ENCODE measurements at places on chromosomes 13 and 19.

DNA sequence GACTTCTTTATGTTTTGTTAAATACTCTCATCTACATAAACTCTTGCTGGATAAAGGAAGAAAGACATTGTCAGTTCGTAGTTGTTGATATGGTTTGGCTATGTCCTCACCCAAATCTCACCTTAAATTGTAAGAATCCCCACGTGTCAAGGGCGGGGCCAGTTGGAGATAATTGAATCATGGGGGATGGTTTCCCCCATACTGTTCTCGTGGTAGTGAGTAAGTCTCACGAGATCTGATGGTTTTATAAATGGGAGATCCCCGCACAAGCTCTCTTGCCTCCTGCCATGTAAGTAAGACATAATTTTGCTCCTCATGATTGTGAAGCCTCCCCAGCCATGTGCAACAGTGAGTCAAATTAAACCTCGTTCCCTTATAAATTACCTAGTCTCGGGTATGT, 3.6 kb downstream of the ADGRE1 start:
- H3K27ac ChIP-seq, result no peak overlapping the region
- H3K4me1 ChIP-seq, result no peaks in the 10 kb centered on the region
- no peak overlapping the region for H3K4me3 ChIP-seq

GRCh38 chr13:68850160-68850559, 1257.5 kb upstream of the ATXN8OS start:
- no peak overlapping the region for H3K4me3 ChIP-seq
- DNase-seq, result no peak
- no peaks in the 10 kb centered on the region for H3K36me3 ChIP-seq
- no peak overlapping the region for H3K27ac ChIP-seq
- no peaks in the 10 kb centered on the region for H3K27me3 ChIP-seq
- no peaks in the 10 kb centered on the region for H3K4me1 ChIP-seq

GRCh38 chr19:17718550-17718946, 732 bp upstream of the MAP1S start:
- H3K27ac ChIP-seq, result no peak overlapping the region
- peaks cover 16% of the 10 kb centered on the region for H3K27me3 ChIP-seq
- no peaks in the 10 kb centered on the region for H3K36me3 ChIP-seq
- DNase-seq, result no peak
- peaks cover 13% of the 10 kb centered on the region for H3K4me1 ChIP-seq
- H3K4me3 ChIP-seq, result peak overlapping the region; percentile 83

- H3K4me3 ChIP-seq, result no peak overlapping the region
- H3K27me3 ChIP-seq, result no peaks in the 10 kb centered on the region
- H3K36me3 ChIP-seq, result no peaks in the 10 kb centered on the region
- H3K27ac ChIP-seq, result no peak overlapping the region
- no peak for DNase-seq
These were observed 41.1 kb downstream of the COL4A1 start for GRCh38 chr13:110265682-110266430.

- no peaks in the 10 kb centered on the region for H3K4me1 ChIP-seq
- H3K4me3 ChIP-seq, result no peak overlapping the region
- no peaks in the 10 kb centered on the region for H3K36me3 ChIP-seq
- peaks cover 97% of the 10 kb centered on the region for H3K27me3 ChIP-seq
- DNase-seq, result no peak
These were observed 14.8 kb upstream of the MATK start for GRCh38 chr19:3800996-3801395.

DNA sequence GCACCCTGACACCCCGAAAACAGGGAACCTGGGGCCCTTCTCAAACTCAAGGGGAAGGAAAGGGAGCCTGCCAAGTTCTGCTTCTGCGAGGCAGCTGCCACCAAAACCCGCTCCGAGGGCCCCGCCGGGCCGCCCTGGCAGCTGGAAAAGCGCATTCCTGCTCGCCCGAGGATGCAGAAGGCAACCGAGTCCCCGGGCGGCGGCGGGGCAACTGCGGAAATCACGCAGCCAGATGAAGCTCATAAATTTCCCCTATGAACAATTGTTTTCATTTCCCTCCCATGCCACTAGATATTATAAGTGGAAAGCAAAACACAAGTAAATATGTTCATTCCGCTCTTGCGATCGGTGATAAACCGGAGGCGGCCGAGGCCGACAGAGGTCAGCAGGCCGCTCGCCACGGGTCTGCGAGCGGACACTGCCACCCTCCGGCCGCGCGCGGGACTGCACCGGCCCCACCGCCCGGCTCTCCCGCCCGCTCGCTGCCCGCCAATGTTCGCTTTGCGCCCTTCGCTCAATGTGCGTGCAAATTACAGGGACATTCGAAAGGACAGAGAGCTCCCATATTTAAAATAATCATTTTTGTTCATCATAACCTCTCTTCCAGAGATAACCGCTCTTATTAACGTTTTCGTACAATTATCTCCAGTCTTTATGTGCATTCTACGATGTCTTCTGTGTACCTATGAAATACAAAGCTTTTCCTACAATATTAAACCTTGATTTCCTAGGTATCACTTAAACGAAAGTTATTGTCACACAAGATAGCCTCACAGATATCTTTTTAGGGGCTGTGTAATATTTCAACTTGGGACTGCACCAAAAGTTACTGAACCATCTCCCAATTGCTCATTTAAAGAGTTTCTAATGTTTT, 120.8 kb upstream of the ZNF507 start:
- H3K36me3 ChIP-seq, result no peaks in the 10 kb centered on the region
- no peak overlapping the region for H3K27ac ChIP-seq
- peaks cover 5% of the 10 kb centered on the region for H3K4me1 ChIP-seq
- DNase-seq, result peak; percentile 53
- H3K27me3 ChIP-seq, result peaks cover 92% of the 10 kb centered on the region
- H3K4me3 ChIP-seq, result 0 out of 2 replicates have a peak overlapping the region, but pooled peaks have one; percentile 10

DNA sequence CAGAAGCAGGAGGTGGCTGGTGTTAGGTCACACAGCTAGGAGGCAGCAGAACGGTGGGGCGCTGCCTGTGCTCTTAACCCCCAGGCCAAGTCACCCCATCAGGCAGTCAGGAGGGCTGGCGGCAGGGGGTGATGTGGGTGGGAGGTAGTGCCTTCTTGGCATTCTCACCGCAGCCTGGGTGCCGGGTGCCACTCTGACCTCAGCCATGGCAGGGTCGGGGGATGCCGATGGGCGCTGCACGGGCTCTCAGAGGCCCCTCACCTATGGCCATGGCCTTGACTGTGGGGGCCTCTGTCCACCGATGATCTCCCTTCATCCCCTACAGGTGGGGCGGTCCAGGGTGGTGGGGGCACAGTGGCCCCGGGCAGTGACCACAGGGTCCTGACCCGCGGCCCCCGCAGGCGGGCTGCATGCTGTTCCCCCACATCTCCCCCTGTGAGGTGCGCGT, 5.6 kb downstream of the PTOV1 start:
- H3K4me3 ChIP-seq, result no peak overlapping the region
- H3K36me3 ChIP-seq, result no peaks in the 10 kb centered on the region
- H3K27ac ChIP-seq, result no peak overlapping the region
- H3K4me1 ChIP-seq, result peaks cover 12% of the 10 kb centered on the region
- no peak for DNase-seq

- no peaks in the 10 kb centered on the region for H3K36me3 ChIP-seq
- no peaks in the 10 kb centered on the region for H3K27me3 ChIP-seq
- no peak overlapping the region for H3K4me3 ChIP-seq
- peaks cover 14% of the 10 kb centered on the region for H3K4me1 ChIP-seq
- DNase-seq, result no peak
- no peak overlapping the region for H3K27ac ChIP-seq
These were observed 255.6 kb downstream of the ITGBL1 start for GRCh38 chr13:101708115-101708514.

- no peak for DNase-seq
- no peak overlapping the region for H3K27ac ChIP-seq
- no peak overlapping the region for H3K4me3 ChIP-seq
- peaks cover 21% of the 10 kb centered on the region for H3K27me3 ChIP-seq
- H3K4me1 ChIP-seq, result no peaks in the 10 kb centered on the region
These were observed 96.3 kb upstream of the GPR183 start for GRCh38 chr13:99403458-99403971.

DNA sequence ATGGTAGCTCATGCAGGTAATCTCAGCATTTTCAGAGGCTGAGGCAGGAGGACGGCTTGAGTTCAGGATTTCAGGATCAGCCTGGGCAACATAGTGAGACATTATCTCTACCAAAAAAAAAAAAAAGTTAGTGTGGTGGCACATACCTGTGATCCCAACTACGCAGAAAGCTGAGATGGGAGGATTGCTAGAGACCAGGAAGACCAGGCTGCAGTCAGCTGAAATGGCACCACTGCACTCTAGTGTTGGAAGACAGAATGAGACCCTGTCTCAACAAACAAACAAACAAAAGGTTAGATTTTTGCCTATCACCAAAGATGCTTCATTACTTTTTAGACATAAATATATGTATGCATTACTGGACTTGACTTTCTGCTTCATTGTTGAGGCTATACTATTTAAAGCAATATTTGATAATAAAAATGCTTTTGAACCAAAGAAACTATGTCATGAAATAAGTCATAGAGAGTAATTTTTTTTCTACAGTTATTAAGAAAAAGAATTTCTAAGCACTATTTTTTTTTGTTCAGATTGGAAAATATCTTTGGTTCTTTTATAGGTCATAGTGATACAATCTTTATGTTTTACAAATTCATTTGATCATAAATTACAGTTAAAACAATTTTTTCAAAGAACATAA, 1180.1 kb upstream of the ATXN8OS start:
- no peaks in the 10 kb centered on the region for H3K4me1 ChIP-seq
- peak; percentile 16 for DNase-seq
- no peak overlapping the region for H3K27ac ChIP-seq
- H3K4me3 ChIP-seq, result no peak overlapping the region
- no peaks in the 10 kb centered on the region for H3K36me3 ChIP-seq

GRCh38 chr13:51276636-51277035, 54.4 kb downstream of the FAM124A start:
- H3K4me1 ChIP-seq, result no peaks in the 10 kb centered on the region
- H3K27me3 ChIP-seq, result no peaks in the 10 kb centered on the region
- no peak for DNase-seq
- H3K4me3 ChIP-seq, result no peak overlapping the region
- no peak overlapping the region for H3K27ac ChIP-seq

GRCh38 chr19:14333101-14333871, 48.0 kb upstream of the ADGRE5 start:
- no peak overlapping the region for H3K27ac ChIP-seq
- no peak overlapping the region for H3K4me3 ChIP-seq
- no peaks in the 10 kb centered on the region for H3K4me1 ChIP-seq
- H3K27me3 ChIP-seq, result peaks cover 59% of the 10 kb centered on the region
- H3K36me3 ChIP-seq, result no peaks in the 10 kb centered on the region

GRCh38 chr19:38654628-38655055, 7.2 kb downstream of the ACTN4 start:
- H3K27me3 ChIP-seq, result no peaks in the 10 kb centered on the region
- no peak overlapping the region for H3K27ac ChIP-seq
- DNase-seq, result no peak
- H3K36me3 ChIP-seq, result no peaks in the 10 kb centered on the region
- H3K4me3 ChIP-seq, result no peak overlapping the region

- DNase-seq, result no peak
- H3K4me3 ChIP-seq, result peak overlapping the region; percentile 73
These were observed 814 bp downstream of the SLC25A23 start for GRCh38 chr19:6458695-6459261.

DNA sequence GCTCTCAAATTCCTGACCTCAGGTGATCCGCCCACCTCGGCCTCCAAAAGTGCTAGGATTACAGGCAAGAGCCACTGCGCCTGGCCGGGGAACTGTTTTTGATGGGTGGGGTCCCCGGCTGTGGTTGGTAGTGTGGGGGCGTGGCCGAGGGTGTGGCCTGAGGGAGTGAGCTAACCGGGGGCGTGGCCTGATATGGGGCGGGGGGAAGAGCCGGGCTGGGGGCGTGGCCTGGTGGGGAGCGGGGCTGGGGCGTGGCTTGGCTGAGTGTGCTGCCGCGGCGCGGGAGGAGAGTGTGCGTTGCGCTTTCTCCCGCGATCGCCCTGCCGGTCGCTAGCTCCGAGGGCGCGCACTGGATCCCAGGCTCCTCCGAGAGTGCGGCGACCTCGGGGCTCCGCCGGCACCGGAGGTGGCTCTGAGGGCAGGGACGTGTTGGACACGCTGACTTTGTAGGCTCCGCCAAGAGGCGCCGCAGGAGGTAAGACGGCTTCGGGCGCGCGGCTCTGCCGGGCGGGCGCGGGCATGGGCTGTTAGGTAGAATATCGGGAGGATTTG, at the start of gene SPATA13:
TSS of gene SPATA13 (plus strand) at position 263 of the 552 bp plus-strand sequence. CDS start 62,210 bp downstream, outside the sequence.
- peak within 1 kb of the TSS; percentile 72 for H3K4me3 ChIP-seq
- H3K27me3 ChIP-seq, result no peaks in the 10 kb centered on the region
- no peaks in the 10 kb centered on the region for H3K36me3 ChIP-seq
- DNase-seq, result peak; percentile 74
- H3K4me1 ChIP-seq, result no peaks in the 10 kb centered on the region

GRCh38 chr13:100128373-100128772, 39.5 kb downstream of the PCCA start:
- no peak overlapping the region for H3K27ac ChIP-seq
- no peak overlapping the region for H3K4me3 ChIP-seq
- DNase-seq, result no peak

GRCh38 chr13:36819739-36820090, 693 bp downstream of the RFXAP start:
- H3K27ac ChIP-seq, result peak overlapping the region; percentile 25
- no peaks in the 10 kb centered on the region for H3K36me3 ChIP-seq
- no peaks in the 10 kb centered on the region for H3K27me3 ChIP-seq

GRCh38 chr19:17848595-17849292, 962 bp upstream of the JAK3 start:
- H3K4me1 ChIP-seq, result peaks cover 14% of the 10 kb centered on the region
- no peak overlapping the region for H3K27ac ChIP-seq
- H3K36me3 ChIP-seq, result no peaks in the 10 kb centered on the region
- no peak for DNase-seq

GRCh38 chr19:17951990-17952976, 14.6 kb upstream of the KCNN1 start:
- no peak overlapping the region for H3K27ac ChIP-seq
- DNase-seq, result no peak
- peaks cover 78% of the 10 kb centered on the region for H3K27me3 ChIP-seq
- peaks cover 12% of the 10 kb centered on the region for H3K4me1 ChIP-seq

DNA sequence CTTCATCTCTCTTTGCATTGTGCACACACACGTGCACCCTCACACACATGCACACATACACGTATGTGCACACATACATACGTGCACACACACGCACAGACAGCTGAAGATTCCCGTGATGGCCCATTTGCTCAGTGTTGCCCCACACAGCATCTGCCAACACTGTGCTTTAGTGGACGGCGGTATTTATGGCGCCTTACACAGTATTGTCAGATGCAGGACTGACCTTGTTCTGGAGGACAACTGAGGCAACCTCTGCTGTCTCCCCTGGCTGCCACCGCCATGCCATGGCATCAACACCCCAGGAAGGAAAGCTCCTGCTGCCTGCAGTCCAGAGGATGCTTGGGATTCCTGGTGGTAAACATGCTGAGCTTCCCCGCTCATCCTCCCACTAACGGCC, 316.4 kb downstream of the TEX29 start:
- H3K36me3 ChIP-seq, result no peaks in the 10 kb centered on the region
- H3K27ac ChIP-seq, result no peak overlapping the region
- DNase-seq, result no peak
- H3K27me3 ChIP-seq, result no peaks in the 10 kb centered on the region
- H3K4me3 ChIP-seq, result no peak overlapping the region

DNA sequence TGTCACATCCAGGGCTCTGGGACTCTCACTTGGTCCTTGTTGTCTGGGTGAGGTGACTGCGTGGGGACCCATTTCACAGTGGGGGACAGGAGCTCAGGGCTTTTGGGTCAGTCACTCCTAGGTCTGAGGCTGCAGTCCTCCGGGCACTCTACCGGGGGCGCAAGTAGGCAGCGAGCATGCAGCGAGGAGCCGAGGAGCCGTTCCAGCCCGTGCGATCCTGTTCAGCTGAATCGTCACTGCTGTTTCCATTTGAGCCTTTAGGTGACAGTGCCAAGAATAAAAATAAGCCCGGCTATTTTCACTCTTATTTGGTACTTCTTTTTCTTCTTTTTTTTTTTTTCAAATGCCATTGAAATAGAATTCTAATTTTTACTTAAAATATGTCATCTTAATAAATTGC, 126.5 kb downstream of the ZNF536 start:
- DNase-seq, result no peak
- H3K27me3 ChIP-seq, result peaks cover 22% of the 10 kb centered on the region
- H3K36me3 ChIP-seq, result no peaks in the 10 kb centered on the region
- H3K4me3 ChIP-seq, result no peak overlapping the region
- no peak overlapping the region for H3K27ac ChIP-seq
